ENCODE measurements at places on chromosomes 3 and 15.

GRCh38 chr15:80953953-80954778, 35.5 kb downstream of the MESD start:
- DNase-seq, result no peak

DNA sequence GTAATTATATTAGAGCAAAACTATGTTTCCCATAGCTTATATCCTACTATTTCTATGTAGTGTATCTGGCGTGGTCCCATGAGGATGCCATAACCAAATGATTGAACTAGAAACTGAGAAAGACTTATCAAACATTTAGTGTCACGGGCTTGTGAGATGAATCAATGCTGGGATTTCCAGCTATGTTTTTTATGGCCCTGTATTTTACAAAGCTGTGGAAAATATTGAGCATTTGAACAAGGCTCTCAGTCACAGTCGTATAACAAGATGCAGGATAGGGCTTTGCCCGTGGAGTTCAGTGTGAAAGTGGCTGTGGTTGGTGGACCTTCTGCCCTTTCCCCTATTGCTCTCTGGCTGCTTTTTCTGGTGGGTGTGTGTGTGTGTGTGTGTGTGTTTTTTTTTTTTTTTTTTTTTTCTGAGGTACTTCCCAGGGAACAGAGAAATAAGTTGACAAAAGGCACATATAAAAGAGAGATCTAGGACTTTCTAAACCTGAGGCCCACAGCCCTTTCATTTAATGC, 60.7 kb downstream of the CACNA1D start:
- no peak for DNase-seq

DNA sequence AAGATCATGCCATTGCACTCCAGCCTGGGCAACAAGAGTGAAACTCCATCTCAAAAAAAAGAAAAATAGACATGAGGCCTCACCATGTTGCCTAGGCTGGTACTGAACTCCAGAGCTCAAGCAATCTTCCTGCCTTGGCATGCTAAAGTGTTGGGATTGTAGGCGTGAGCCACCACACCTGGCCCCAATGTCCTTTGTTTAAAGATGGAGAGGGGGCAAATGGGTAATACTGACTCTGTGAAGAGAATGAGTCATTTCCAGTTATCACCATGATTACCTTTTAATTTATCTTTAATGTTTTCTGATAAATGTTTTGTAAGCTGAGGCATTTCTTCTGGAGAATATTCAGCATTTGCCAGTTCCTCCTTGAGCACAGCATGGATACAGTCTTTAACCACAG, 2.2 kb downstream of the DYNLT2B start:
- DNase-seq, result no peak

GRCh38 chr3:150469931-150470740, 62.0 kb downstream of the TSC22D2 start:
- no peak for DNase-seq

GRCh38 chr3:127287840-127288239, at the start of gene PRR20G:
Gene PRR20G, minus strand, starts transcription at chr3:127288046. Its CDS starts 681 bp downstream, at chr3:127287365.
- no peak for DNase-seq

DNA sequence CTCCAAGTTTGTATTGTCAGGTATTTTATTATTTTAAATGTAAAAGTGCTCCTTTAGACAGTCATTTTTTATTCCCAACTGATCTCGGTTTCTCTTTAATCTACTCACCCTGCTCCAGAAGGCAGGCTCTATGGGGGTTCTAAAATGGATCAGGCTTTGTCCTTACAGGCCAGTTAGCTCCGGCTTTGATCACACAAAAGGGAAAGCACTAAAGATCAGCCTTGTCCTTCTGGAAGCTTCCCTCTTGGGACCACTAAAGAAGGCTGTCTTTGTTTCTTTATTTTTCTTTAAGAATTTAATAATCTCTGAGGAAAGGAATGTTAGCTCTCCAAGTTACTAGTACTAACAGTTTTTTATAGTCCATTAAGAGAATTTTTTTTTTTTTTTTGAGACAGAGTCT, 560.5 kb upstream of the ZNF717 start:
- DNase-seq, result no peak

GRCh38 chr3:46957092-46957820, 19.3 kb downstream of the CCDC12 start:
- DNase-seq, result no peak

DNA sequence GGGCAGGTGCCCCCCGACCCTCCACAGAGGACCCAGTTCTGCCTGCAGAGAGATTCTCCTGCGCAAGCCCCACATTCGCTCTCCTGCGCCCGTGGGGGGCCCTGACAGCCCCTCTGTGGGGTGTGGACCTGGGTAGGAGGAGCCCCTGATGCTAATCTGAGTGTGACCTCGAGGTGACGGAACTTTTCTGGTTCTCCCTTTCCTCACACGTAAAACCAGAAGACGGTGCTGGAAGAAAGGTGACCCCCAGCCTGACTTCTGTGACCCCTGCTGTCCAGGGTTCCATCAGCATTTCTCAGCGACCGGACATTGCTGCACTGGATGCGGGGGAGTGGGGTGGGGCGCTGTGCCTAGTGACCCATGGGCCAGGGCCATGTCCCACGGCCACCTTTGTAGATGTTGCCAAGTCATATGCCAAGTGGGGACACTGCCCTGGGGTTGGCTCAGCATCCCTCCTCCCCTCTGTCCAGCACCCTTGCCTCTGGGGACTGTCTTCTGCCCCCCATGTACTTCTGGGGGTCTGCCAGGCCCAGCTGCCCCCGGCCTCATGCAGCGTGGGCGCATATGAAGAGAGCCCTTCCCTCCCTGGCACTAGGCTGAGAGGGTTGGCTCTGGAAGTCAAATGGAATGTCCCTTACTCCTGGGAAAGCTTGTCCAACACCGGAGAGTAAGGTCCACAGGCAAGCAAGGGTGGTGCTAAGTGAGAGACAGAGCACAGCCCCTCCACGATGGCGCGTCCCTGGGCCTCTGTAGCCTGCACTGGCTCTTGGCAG, 129.1 kb upstream of the MEF2A start:
- no peak for DNase-seq

DNA sequence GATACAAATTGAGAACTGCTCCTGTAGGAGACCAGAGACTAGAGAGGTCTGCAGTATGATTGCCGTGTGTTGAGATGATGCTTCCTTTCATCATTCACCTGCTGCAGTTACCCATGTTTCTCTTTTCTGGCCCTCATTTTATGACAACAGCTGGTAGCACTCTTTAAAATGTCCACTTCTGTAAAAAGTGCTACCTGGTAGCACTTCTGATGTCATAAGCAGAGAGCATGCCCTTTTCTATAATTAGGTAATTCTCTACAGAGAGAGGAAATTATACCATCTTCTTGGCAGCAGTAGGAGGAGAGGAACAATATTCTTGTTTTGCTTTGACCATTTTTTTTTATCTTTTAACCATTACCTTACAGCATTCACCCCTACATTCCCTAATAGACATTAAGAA, 123.8 kb downstream of the PPM1L start:
- DNase-seq, result no peak

DNA sequence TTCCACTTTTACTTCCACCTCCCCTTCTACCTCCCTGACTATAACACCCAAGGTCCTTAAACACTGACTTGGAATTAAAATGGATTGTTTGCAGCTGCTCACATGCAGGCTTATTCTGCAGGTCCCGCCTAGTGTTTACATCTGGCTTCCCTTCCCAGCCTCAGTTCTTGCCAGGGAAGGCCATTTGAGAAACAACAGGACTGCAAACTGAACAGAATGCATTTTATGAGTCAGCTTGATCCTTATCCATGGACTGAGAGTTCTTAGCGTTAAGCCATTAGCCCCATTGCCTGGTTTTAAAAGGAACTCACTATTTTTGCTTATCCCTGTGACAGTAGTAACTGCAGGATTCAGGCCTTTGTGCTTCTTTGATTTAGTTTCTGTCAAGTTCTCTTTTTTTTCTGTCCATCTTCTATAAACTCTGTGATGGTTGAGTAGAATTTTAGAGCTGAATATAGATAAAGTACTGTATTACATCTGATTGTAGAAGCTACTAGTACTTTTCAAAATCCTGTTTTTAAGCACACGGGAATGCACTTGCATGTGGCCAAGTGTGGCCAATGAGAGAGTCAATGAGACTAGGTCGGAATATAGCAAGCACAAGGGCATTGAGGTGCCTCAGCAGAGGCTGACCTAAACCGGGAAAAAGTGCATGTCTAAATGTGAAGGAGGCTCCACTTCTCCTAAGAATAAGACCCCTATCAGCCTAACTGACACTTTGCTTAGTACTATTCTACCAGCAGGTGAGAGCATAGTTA, 106.4 kb downstream of the TUSC7 start:
- DNase-seq, result no peak

DNA sequence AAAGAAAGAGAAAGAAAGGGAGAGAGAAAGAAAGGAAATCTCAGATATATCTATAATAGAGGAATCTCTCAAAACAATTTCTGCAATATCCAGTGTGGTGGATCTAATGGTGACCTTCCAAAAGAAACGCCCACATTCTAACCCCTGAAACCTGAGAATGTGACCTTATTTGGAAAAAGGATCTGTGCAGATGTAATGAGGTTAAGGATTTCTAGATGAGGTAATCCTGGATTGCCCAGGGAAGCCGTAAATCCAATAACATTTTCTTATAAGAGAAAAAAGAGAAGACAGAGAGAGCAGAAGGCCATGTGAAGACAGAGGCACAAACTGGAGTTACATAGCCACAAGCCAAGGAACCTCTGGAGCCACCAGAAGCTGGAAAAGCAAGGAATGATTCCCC, 307.6 kb downstream of the ZBTB20 start:
- no peak for DNase-seq

DNA sequence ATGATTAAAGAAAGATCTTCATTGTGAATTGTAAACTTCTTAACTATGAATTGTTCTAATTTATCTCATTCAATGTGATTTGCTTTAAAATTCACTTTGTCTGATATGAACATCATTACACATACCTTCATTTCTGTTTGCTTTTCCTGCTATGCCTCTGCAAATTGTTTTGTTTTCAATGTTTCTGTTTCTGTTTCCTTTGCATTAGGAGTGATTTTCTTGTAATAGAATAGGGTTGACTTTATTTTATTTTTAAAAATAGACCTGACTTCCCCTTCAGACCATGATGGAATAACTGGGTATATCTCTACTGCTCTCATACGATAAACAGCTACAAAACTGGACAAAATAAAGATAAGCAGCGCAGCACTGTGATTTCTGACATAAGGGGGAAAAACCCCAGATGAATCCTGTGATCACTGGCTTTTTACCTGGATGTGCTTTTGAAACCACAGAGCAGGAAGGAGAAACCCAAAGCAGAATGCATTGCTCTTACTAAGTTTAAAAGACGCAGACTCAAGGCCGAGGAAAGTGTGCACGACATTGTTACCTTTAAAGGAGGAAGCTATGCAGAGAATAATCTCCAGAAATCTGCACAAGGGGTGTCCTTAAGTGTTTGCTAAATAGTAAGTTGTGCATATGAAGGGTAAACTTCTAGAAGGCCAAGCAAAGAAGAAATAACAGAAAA, 420.2 kb downstream of the TBC1D5 start:
- DNase-seq, result no peak

DNA sequence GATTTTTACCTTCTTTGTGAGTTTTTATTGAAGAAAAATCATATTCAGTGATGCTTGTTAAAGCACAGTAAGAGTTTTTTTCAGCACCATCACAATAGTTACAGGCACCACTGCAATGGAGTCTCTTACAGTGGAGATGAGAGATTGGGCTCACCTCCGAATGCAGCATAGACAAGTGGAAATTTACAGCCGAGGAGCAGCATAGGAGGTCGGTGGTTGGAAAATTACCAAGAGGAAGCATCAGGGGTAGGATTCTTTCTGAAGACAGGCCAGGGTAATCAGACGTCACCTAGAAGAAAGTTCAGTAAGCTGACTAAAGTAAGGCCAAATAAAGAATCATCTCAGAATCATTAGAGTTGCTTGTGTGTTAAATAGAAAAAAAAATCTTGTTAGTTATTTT, 491.6 kb downstream of the RBMS3 start:
- no peak for DNase-seq

DNA sequence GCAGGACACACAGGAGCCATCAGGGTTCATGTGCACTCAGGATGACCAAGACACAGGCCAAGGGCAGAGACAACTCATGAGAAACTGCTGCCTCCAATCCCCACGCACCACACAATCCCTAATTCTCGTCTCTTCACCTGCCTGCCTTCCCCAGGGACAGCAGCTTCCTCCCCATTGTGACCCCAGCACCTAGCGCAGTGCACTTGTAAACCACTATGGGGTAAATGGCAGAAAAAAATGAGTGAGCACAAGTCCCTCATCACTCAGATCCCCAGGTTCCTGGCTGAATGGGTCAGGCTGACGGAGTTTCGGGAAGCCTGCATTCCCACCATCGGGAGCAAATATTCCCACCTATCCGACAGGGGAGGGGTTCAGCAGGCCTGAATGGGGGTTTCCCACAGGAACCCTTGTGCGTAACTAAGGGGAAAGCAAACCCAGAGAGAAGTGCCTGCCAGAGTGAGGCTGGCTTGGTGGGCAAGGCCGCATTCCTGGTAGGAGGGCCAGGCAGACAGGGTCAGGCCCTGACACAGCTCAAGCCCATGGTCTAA, 18.8 kb downstream of the PLXNB1 start:
- no peak for DNase-seq

GRCh38 chr15:66033143-66033542, 163.9 kb downstream of the RAB11A start:
- no peak for DNase-seq

- no peak for DNase-seq
Measured at GRCh38 chr3:128619146-128619890, 31.3 kb downstream of the RPN1 start.

DNA sequence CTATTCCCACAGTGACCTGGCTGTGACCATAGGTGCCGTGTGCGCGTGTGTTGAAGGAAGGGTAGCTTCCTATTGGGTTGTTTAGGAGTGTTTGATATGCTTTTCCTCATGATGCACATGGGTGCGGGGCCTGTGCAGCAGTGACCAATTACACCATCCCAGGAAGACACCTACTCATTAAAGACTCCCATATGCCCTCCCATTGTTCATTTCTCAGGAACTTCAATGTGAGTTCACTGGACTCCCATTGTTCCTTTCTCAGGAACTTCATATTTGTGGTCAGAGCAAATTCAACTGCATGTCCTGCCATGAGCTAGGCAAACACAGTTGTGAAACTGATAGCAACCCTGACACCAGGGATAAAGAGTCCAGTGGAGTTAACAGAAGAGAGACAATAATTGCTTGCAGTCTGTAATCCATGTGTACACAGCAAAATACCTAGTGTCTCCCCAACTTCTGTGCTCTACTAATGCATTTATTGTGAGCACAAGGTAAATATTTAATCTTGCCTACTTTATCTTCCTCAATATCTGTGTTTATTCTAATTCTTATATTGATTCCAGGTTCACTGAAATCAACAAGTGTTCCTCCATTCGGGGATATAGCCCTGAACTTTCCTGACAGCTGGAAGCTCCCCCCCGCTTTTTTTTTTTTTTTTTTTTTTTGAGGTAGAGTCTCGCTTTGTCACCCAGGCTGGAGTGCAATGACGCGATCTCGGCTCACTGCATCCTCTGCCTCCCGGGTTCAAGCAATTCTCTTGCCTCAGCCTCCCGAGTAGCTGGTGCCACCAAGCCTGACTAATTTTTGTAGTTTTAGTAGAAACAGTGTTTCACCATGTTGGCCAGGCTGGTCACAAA, 57.5 kb upstream of the GCNT3 start:
- DNase-seq, result no peak

All from NCI-H187 (cell line).